ENCODE measurements at places on chromosomes 12 and 14.

DNA sequence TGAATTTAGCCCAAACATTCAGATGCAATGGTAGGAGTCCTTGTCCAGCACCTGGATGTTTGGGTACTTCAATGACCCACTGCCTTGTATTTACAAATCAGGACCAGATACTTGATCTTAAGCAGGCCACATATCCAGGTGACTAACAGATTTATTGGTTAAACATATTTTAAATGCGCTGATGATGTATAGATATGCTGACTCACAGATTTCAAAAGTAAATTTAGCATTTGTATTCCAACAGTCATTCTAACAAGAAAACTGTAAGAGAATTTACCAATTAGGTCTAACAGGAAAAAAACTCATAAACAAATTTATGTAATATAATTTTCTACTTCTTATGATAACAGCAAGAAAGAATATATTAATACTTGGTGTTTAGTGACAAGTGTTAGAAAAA lies 29.4 kb upstream of the MYF6 start:
- no peak for DNase-seq

GRCh38 chr12:109888179-109889020 lies 8.1 kb upstream of the GLTP start:
- DNase-seq = peak; percentile 74

DNA sequence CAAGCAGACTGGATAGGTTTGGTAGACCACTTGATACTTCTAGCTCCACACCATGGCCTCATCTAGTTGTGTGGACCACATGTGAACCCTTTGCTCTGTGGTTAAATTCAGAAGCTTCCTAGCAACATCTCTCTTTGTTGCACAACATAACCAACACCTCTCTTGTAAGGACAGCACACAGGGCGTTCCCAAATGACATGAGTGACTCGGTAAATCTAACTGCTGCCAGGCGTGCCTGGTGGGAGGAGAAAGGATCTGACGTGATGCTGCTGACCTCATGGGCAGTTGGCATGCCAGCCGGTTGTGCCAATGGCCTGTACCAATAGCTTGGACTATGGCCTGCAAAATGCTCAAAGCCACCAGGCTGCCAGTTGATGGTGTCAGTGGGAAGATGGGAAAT lies 93.8 kb downstream of the CPSF2 start:
- DNase-seq = no peak

GRCh38 chr14:51236314-51236713 lies 3.7 kb upstream of the TMX1 start:
- no peak for DNase-seq

- no peak for DNase-seq
Observed at GRCh38 chr14:77314043-77314442, 6.6 kb downstream of the POMT2 start.

DNA sequence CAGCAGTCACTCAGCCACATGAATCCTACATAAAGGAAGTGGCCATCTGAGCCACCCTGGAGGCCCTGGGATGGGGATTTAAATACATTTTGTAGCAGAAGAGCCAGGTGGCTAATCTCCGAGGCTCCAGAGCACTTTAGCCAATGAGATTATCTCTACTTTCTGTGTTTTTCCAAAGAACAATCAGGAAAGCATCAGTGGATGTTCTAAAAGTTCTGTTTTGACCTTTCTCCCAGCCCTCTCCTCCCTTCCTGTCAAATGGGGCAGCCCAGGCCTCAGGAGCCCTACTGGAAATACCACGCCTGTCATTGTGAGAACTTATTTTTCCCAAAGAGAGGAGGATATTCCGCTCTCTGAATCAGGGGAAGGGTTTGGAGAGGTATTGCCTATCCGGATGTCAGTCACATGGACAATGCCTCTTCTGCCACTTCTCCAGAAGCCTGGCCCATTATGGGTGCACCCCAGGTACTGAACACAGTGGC lies 336.8 kb upstream of the FKBP4 start:
- no peak for DNase-seq

DNA sequence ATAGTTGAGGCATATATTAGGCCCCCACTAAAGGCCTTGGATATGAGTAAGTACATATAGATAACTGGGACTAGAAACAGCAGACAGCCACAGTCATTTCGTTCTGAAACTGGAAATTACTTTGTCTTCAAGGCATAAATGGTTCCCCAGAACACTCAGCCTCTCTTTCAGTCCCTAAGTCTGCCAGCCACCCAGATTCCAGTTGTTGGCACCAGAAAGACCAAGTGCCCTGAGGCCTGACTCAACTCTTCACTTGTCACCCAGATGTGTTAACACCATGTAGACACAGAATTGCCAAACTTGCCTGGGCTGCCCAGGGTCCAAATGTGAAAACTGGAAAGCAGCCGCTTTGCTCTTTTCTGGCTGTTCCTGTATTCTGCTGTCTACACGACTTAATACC lies 3.0 kb upstream of the LGALS3 start:
- DNase-seq = no peak

GRCh38 chr12:50297996-50298395 lies 14.7 kb upstream of the LIMA1 start:
- no peak for DNase-seq

GRCh38 chr14:103391048-103391447 lies 5.8 kb downstream of the MARK3 start:
- peak; percentile 80 for DNase-seq

- no peak for DNase-seq
Observed at GRCh38 chr14:91496790-91497189, 13.3 kb downstream of the PPP4R3A start.

GRCh38 chr14:103418481-103418818 lies 33.2 kb downstream of the MARK3 start:
- DNase-seq = no peak

GRCh38 chr12:124640056-124640455 lies 72.6 kb upstream of the NCOR2 start:
- DNase-seq = peak; percentile 26

- peak; percentile 56 for DNase-seq
Observed at GRCh38 chr12:42587601-42588523, 1.7 kb downstream of the PRICKLE1 start.

DNA sequence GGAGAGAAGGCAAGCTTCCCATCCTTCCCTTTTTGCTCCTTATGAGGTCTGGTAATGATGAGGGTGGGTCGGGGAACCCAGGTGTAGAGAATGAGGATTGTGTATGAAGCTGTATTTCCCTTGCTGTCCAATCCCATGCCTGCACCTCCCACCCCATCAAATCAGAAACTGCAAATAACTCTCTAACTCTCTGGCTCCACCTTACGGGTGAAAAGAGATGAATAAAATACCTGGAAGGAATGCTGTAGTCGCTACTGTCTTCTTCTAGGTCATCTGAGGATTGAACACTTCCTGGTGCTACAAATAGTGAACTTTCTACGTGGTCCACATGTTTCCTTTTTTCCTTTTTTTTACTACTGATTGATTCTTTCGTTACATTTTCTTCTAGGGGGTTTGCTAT lies 38.9 kb upstream of the DICER1 start:
- no peak for DNase-seq

DNA sequence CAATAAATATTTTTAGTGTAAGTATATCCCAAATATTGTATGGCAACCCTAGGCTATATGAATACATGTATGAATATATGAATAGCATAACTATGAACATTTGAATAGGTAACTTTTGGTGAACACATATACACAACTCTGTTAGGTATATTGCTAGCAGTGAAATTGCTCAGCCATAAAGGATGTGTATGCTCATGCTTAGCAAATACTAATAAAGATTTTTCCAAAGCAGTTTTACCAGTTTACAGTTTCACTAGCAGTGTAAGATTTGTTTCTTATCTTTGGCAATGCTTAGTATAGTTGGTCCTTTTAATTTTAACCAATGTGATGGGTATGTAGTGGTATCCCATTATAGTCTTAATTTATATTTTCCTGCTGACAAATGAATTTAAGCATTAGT lies 5.3 kb upstream of the DAAM1 start:
- DNase-seq = no peak

- no peak for DNase-seq
Observed at GRCh38 chr12:50112456-50113218, 601 bp downstream of the COX14 start.

- peak; percentile 81 for DNase-seq
Observed at GRCh38 chr12:12899530-12900380, 8.4 kb downstream of the GPRC5A start.

DNA sequence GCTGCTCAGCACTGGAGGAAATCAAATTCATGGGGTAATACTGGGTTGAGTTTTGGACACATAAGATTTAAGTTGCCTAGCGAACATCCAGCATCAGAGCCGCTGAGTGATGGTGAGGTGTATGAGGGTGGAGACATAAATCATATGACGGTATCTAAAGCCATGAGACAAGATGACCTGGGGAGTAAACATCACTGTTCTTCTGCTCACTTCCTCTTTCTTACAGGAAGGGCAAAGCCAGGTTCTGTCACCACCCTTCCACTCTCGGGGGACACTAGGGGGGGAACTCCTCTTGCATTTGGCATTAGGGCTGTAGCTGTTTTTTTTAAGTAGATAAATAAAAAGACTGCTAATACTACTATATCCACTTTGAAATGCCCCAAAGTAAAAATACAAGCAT lies 24.0 kb downstream of the PRDM4 start:
- DNase-seq = no peak

DNA sequence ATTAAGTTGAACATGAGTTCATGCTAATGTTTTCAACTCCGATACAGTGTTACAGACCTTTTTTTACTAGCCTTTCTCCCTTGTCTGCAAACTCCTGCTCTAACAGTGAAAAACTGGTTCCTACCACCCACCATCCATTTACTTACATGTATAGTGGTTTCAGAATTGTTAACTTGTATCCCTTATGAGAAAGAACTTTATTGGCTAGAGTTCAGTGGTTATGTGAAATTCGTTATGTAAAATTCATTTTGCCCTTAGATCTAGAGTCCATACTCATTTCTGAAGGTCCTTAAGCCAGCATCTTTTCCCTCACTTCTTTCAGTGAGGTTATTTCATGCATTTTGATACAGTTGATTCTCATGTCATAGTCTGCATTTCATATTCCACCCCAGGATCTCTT lies 51.0 kb downstream of the PRKCH start:
- no peak for DNase-seq
